ENCODE measurements at places on chromosomes 1 and 21. TPM values are rescaled to one million over a fixed set of nuclear protein-coding genes. Genes with fewer than 3 reads are reported as not detected.
A peak's percentile ranks its signal among the peaks of the same experiment; 100 is the strongest.

- DNase-seq = no peak
Observed at GRCh38 chr1:222048094-222048595, 306.3 kb upstream of the DUSP10 start.

DNA sequence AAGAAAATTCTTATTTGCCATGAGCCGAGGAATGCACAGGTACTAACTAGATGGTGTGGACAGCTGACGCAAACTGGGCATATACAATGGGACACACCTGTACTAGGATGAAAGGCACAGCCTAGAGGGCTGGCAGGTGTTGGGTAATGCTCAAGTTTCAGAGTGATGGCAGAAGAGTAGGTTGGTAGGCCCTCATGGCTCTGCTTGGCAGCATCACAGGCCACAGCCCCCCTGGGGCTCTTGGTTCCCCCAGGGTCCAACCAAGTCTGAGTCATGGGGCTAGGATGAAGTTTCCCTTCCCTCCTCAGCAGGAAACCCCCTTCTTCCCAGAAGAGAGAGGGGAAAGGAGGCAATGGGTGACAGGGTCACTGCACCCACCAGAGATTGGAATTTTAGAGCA lies 35.2 kb downstream of the SPEN start:
- DNase-seq = no peak

GRCh38 chr1:212613440-212614335 lies 5.1 kb downstream of the ATF3 start:
- DNase-seq = no peak

DNA sequence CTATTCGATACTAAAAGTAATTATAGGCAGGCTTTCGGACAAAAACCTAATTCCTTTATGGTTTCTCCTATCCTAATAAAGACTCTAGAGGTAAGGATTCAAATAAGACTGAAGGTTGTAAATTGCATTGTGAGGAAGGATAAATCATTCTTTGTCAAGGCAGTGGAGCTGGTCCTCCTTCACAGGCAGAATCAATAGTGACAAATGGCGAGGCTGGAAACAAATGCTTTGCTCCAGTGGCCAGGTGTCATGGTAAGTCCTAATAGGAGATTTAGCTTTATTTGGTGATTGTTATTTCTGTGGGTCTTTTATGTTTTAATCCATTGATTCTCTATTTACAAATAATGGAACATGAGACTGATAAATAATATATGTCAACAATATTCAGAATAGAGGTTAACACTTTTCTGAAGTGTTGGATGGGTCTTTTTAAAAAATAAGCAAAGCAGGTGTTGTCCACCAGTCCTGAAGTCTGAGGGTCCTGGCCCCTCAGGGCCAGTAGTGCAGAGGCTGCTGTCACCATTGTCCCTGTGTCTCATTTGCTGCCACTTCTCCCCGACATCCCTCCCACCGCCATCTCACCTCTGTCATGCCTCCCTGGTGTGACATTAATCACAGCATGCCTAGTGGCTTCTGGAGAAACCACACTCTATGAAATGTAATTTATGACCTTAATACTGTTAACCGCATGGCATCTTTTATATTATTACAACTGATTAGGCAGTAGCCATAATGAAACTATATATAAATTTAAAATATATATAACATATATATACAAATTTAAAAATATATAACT lies 120.9 kb upstream of the MAGI3 start:
- no peak for DNase-seq

GRCh38 chr1:17630048-17630830 lies 90.7 kb downstream of the ARHGEF10L start:
- peak; percentile 78 for DNase-seq

CEPT1 gene
- 11.6 TPM for total RNA-seq

DIO1 gene
- total RNA-seq = not detected
